ENCODE measurements at places on chromosomes 1 and 21. TPM values are rescaled to one million over a fixed set of nuclear protein-coding genes. Genes with fewer than 3 reads are reported as not detected.

GRCh38 chr1:7845761-7846160 is 7.1 kb downstream of the UTS2 start:
- DNase-seq, result no peak
- H3K27me3 ChIP-seq, result no peaks in the 10 kb centered on the region
- no peak overlapping the region for H3K4me3 ChIP-seq

DNA sequence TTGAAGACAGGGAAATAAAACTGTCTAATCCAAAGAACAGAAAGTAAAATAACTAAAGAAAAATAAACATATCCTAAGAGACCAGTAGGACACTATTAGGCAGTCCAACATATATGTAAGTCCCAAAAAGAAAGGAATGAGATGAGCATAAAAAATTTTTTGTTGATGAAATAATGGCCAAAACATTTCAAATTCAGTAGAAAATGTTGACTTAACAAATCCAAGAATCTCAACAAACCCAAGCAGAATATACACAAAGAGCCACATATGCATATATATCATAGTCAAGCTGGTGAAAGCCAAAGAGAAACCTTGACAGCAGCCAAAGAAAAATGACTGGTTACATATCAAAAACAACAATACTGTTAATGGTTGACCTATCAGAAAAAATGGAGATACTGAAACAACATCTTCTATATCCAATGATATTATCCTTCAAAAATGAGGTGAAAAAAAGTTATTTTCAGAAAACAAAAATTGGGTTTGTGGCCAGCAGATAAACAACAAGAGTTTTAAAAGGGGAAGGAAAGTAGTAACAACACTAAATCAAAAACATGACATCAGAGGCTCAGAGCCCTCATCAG is 26.4 kb downstream of the ZNF644 start:
- H3K36me3 ChIP-seq, result no peaks in the 10 kb centered on the region
- H3K27ac ChIP-seq, result no peak overlapping the region
- no peak for DNase-seq
- H3K4me3 ChIP-seq, result no peak overlapping the region
- no peaks in the 10 kb centered on the region for H3K27me3 ChIP-seq
- H3K4me1 ChIP-seq, result peaks cover 2% of the 10 kb centered on the region

GRCh38 chr1:204503122-204503912 is 8.7 kb upstream of the PIK3C2B start:
- H3K27me3 ChIP-seq, result no peaks in the 10 kb centered on the region
- H3K4me1 ChIP-seq, result no peaks in the 10 kb centered on the region
- DNase-seq, result no peak
- no peak overlapping the region for H3K27ac ChIP-seq

- H3K4me3 ChIP-seq, result no peak overlapping the region
- H3K27ac ChIP-seq, result no peak overlapping the region
- no peak for DNase-seq
- no peaks in the 10 kb centered on the region for H3K36me3 ChIP-seq
- no peaks in the 10 kb centered on the region for H3K4me1 ChIP-seq
Observed at GRCh38 chr1:36481771-36482723, 666 bp downstream of the CSF3R start.

GRCh38 chr1:8598060-8598724 is 219.2 kb downstream of the RERE start:
- H3K27me3 ChIP-seq, result no peaks in the 10 kb centered on the region
- DNase-seq, result no peak
- no peak overlapping the region for H3K4me3 ChIP-seq
- no peaks in the 10 kb centered on the region for H3K4me1 ChIP-seq
- no peaks in the 10 kb centered on the region for H3K36me3 ChIP-seq

GRCh38 chr1:39413902-39414528 is 77.4 kb upstream of the BMP8A start:
- H3K27ac ChIP-seq, result no peak overlapping the region
- no peak for DNase-seq
- H3K4me3 ChIP-seq, result no peak overlapping the region
- peaks cover 2% of the 10 kb centered on the region for H3K36me3 ChIP-seq
- no peaks in the 10 kb centered on the region for H3K4me1 ChIP-seq

GRCh38 chr1:81230983-81231728 is 569.6 kb upstream of the ADGRL2 start:
- H3K4me3 ChIP-seq, result no peak overlapping the region
- no peaks in the 10 kb centered on the region for H3K36me3 ChIP-seq
- peaks cover 2% of the 10 kb centered on the region for H3K4me1 ChIP-seq
- H3K27ac ChIP-seq, result no peak overlapping the region

GRCh38 chr1:46036894-46037839 is 95.3 kb downstream of the PIK3R3 start:
- no peaks in the 10 kb centered on the region for H3K36me3 ChIP-seq
- H3K4me3 ChIP-seq, result no peak overlapping the region
- H3K27ac ChIP-seq, result no peak overlapping the region
- no peaks in the 10 kb centered on the region for H3K27me3 ChIP-seq
- DNase-seq, result peak; percentile 76

GRCh38 chr1:32742199-32742947 is 39.8 kb upstream of the SYNC start:
- peaks cover 24% of the 10 kb centered on the region for H3K4me1 ChIP-seq
- H3K27ac ChIP-seq, result 0 out of 2 replicates have a peak overlapping the region, but pooled peaks have one; percentile 11
- peak overlapping the region; percentile 56 for H3K4me3 ChIP-seq
- no peaks in the 10 kb centered on the region for H3K27me3 ChIP-seq
- no peaks in the 10 kb centered on the region for H3K36me3 ChIP-seq
- DNase-seq, result peak; percentile 76

GRCh38 chr1:235004276-235004675 is 124.4 kb downstream of the TOMM20 start:
- no peaks in the 10 kb centered on the region for H3K27me3 ChIP-seq
- no peak overlapping the region for H3K27ac ChIP-seq
- no peak overlapping the region for H3K4me3 ChIP-seq
- no peaks in the 10 kb centered on the region for H3K4me1 ChIP-seq

DNA sequence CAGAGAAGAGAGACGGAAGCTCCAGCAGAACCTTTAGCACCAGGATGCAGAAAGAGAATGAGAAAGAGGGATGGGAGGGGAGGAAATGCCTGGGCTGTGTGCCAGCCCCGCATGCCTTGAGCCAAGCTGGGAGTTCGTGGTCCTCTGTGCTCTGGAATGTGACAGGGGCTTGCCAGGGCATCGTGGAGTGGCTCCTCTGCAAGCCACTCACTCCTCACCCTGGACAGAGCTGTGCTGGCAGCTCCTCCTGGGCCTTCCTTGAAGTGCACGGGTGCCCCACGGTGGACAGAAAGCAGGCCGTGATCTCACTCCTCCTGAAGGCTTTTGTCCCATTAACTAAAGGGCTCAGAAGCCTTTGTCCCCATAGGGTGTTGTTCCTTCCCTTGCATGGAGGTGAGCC is 34.8 kb upstream of the PRELP start:
- peaks cover 9% of the 10 kb centered on the region for H3K4me1 ChIP-seq
- H3K4me3 ChIP-seq, result no peak overlapping the region
- H3K27ac ChIP-seq, result no peak overlapping the region
- no peak for DNase-seq
- H3K27me3 ChIP-seq, result no peaks in the 10 kb centered on the region
- no peaks in the 10 kb centered on the region for H3K36me3 ChIP-seq

GRCh38 chr1:119007339-119007669 is 19.2 kb upstream of the TBX15 start:
- H3K27me3 ChIP-seq, result peaks cover 75% of the 10 kb centered on the region
- no peak for DNase-seq
- no peak overlapping the region for H3K27ac ChIP-seq
- H3K4me1 ChIP-seq, result peaks cover 11% of the 10 kb centered on the region
- no peaks in the 10 kb centered on the region for H3K36me3 ChIP-seq

- no peak overlapping the region for H3K4me3 ChIP-seq
- H3K4me1 ChIP-seq, result no peaks in the 10 kb centered on the region
- DNase-seq, result no peak
- H3K36me3 ChIP-seq, result no peaks in the 10 kb centered on the region
Observed at GRCh38 chr1:213443415-213443814, 392.4 kb downstream of the RPS6KC1 start.

DNA sequence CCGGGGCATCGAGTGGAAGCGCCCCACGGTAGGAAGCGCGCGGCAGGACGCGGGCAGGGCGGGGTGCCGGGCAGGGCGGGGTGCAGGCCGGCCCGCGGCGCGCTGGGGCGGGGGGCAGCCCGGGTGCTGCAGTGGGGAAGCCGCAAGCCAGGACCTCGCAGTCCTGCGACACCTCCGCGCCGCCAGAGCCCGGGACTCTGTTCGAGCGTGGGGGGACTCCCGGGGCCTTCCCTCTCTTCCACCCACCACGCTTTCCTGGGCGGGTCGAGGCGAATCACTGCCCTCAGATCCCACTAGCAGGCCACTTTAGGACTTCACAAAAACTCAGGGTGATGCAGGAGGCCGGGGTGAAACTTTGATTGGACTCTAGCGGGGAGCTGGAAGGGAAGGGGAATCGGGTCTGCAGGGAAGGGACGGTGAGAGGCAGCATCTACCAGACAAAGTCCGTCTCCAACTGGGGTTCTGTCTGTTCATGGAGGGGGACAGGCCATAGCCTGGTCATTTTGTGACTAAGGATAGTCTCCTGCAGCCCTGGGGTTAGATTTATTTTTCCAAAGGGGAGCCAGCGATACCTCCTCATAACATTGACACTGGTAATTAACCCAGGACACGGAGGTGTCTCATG is 623 bp downstream of the CAPN2 start:
- H3K27me3 ChIP-seq, result peaks cover 41% of the 10 kb centered on the region
- H3K4me1 ChIP-seq, result peaks cover 13% of the 10 kb centered on the region
- H3K4me3 ChIP-seq, result peak overlapping the region; percentile 76
- no peak overlapping the region for H3K27ac ChIP-seq

GRCh38 chr21:28235169-28235895 is 757.3 kb downstream of the LTN1 start:
- no peak overlapping the region for H3K27ac ChIP-seq
- H3K36me3 ChIP-seq, result no peaks in the 10 kb centered on the region
- DNase-seq, result no peak
- H3K4me3 ChIP-seq, result no peak overlapping the region
- no peaks in the 10 kb centered on the region for H3K4me1 ChIP-seq
- H3K27me3 ChIP-seq, result no peaks in the 10 kb centered on the region

KRTAP21-2 gene
- not detected for polyA plus RNA-seq

LEPROT gene
- 27.2 TPM for polyA plus RNA-seq

C1orf56 gene
- 5.6 TPM for polyA plus RNA-seq

Data from H1 (cell line).